ENCODE measurements at places on chromosomes 4 and X. TPM values are rescaled to one million over a fixed set of nuclear protein-coding genes. Genes with fewer than 3 reads are reported as not detected.

DNA sequence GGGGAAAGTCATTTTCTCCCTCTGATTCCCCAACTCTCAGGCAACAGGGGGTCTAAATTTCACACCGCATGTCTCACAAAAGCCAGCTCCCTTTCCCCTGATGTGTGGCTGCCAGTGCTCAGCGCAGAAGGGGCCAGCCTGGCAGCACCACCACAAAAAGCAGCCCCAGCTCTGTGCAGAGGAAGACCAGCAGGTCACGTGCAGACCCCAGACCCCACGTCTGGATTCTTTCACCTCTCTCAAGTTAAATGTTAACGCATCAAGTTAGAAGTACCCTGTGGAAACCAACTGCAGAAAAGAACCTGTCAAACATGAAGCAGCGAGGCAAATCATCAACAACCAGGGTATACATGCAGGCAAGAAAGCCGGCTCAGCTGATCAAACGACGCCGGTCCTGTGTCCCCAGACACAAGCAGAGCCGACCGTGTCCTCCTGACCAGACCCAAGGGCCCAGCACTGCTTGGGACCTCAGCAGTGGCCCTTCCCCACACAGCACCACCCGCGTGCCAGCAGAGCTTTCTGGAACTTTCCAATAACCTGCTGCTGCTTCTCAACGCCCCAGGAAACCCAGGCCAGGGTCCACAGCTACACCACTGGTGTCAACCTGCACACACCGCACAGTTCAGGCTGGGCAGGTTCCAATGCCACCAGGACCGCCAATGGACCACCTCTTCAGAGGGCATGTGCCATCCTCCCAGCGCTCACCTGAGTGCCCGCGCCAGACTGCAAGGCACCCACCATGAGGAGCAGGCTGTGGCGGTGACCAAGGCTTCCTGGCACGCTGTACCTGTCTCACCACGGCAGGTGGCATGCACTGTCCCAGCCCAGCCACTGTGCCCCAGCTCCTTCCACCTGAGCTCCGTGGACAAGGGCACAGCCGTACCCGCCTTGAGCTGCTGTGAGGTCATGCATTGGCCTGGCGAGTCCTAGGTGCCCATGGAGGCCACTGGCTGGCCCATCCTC is 4.0 kb downstream of the LRPAP1 start:
- DNase-seq = no peak

GRCh38 chr4:12932203-12932788 is 551.8 kb downstream of the RAB28 start:
- no peak for DNase-seq

- no peak for DNase-seq
These were observed 143.5 kb downstream of the MGST2 start for GRCh38 chr4:139808808-139809756.

DNA sequence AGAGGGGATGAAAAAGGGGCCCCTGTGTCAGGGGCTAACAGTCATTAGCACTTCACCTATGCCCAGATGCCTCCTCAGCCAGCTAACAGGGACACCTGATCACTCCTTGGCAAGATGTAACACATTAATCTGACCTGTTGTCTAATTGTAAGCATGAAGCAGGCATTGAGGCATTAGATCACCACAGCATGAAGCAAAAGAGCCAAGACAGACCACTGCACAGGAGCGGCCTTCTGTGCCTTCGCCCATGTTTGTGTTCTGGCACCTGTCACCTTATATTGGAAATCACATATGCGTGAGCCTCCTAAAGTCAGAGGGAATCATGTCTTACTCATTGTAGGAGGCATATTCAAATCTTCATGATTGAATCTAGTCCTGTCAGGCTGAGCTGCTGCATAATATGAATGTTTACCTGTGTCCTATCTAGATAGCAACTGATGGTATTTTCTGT is 48.4 kb downstream of the PTTG2 start:
- DNase-seq = no peak

- no peak for DNase-seq
These were observed 337.9 kb downstream of the PPP3CA start for GRCh38 chr4:101009471-101009870.

- no peak for DNase-seq
These were observed 348.2 kb downstream of the KCTD8 start for GRCh38 chr4:44100456-44100855.

The PLP1 gene
- total RNA-seq = not detected

The ERVMER34-1 gene
- 0.92 TPM for total RNA-seq

The LDB2 gene
- not detected for total RNA-seq

All from PC-9 (cell line).